Activated naive CD4-positive, alpha-beta T cell treated with Interleukin-2 at 50 U/mL for 16 hours (primary cell): ENCODE measurements at places on chromosomes 7 and 10.

- DNase-seq: no peak
Observed at GRCh38 chr10:100909501-100910263, 3.1 kb upstream of the SLF2 start.

GRCh38 chr7:40551685-40552576, 417.1 kb downstream of the SUGCT start:
- no peak for DNase-seq

- DNase-seq: peak; percentile 82
Observed at GRCh38 chr7:151368136-151368571, 26.5 kb downstream of the NUB1 start.

DNA sequence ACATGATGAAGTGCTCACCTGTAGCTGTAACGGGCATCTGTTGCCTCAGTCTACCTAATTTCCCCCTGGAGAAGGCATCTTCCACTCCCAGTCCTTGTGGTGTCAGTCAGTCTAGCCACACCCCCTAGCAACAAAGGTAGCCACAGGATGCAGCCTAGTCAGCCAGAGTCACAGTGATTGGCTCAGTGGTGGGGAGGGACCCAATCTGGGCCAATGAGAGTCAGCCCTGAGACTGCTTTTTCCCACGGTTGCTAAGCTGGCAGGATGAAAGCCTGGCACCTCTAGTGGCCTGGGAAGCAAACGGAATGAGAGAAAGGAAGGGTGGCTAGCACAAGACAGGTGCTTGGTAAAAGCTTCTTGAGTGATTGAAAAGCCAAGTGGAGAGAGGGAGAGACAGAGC, 118.6 kb downstream of the SH3PXD2A start:
- no peak for DNase-seq

GRCh38 chr10:118950190-118950680, 79.3 kb upstream of the NANOS1 start:
- DNase-seq: no peak

DNA sequence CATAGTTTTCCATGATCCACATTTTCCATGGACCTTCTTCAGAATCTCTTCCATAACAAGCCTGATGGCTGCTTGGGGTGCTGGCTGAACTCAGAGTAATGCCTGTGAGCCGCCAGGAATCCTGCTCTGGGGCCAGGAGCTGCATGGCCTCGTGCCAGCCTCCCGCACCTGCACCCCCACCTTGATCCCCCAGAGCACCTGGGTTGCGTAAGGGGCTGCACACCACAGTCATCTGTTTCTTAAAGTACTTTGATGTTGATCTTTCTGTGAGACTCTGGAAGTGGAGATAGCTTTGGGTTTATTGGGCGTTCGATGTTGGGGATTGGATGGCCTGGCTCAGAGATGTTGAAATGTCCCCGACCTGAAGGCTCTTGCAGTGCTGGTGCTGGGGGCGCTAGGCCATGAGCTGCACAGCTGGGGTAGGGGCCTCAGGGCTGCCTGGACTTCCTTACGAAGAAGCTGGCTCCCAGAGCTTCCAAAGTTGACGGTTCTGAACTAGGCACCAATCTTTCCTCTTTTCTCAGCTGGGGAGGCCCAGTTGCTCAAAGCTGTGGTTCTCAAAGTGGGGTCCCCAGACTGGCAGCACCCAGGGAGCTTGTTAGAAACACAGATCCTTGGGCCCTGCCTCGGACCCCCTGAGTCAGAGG, 534.0 kb downstream of the DNAJB6 start:
- no peak for DNase-seq

DNA sequence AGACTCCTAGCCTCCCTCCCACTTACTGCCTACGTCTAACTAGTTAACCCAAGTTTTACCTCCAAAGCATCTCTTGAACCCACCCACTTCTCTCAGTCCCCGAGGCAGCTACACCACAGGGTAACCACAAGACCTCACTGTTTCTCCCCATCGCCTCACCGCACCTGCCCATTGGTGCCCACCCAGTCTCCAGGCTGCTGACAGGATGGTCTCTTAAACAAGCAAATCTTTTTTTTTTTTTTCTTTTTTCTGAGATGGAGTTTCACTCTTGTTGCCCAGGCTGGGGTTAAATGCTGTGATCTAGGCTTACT, 47.0 kb downstream of the DENND2A start:
- no peak for DNase-seq

GRCh38 chr10:27445070-27445469, 59.0 kb upstream of the RAB18 start:
- DNase-seq: no peak

DNA sequence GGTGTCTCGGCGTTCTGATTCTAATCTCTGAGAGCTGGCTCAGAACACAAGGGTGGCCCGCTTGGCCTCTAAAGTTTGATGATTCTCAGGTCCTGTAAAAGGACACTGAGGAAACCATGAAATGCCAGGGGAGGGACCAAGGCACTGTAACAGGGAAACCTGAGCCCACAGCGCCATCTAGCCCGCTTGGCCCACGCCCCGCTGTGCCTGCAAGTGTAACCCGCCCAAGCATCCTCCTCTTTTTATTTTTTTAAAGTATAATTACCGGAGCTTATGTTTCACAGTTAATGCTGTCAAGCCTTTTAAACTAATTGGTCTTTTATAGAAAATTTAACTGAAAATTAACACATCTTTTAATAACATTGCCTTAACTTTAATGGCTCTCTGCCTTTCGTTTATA, 734.7 kb downstream of the KCNMA1 start:
- no peak for DNase-seq

DNA sequence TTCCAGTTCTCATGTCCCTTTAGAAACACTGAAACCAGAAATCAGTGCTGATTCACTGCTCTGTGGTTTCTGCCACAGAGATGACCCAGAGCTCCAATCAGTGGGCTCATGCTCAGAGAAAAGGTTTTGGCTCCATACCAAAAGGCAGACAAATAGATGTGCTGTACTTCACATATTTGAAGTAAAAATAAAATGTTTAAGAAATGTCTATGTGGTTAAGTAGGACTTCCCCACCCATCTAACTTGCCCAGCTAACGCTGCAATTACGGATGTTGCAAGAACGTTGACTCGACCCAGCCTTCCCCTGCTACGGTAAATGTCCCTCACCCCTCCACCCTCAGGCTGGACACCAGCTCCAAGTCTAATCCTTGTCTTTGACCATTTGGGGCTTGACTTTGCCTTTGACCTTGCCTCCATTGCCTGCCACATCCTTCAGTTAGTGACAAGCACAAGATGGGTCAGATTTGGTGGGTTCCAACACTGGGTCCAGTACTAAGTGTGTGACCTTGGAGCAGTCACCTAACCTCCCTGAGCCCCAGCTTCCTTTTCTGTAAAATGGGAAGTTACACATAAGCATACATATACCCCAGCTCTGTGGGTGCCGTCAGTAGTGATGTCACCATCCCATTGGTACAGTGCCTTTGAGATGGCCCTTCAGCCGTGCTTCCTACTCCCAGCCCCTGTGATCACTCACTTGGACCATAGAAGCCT, 95.8 kb downstream of the CHST15 start:
- no peak for DNase-seq

DNA sequence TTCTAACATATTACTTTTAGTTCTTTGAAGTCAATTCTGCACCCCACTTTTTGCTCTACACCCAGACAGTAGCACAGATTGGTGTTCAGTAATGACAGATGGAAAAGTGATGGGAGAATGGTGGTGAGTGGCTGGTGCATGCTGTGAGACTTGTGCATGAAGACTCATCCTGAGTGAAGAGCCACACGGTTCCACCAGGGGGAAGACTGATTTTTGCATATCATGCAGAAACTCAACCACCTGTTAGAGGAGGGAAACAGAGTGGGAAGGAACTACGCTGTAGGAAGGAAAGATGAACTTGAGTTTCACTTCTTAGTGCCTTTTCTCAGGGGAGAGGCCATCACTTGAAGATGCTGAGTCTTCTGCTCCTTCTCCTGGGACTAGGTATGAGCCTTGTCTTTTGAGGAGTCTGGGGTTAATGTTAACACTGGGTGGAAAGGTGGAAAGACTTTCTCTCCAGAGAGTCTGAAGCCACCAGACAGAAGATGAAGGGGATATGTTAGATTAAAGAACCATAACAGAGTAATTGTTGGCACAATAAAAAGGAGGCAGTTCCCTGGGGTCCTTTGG, 9.3 kb upstream of the PRSS1 start:
- DNase-seq: no peak

DNA sequence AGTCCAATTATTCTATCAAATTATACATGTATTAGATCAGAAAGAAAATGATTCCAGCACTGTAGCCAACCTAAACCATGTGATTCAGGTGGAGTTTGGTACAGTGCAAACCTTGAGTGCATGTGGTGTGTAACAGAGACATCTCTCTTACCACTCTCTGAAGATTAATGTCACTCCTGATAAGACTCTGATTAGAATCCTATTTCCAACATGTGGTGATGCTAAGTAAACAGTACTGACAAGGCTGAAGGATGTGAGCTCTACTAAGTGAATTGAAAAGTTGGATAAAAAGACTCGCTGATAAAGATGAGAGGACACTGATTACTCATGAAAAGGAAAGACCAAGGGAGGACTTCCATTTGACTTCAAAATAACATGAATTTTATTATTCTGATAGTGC, 232.0 kb downstream of the SDK1 start:
- no peak for DNase-seq

- peak; percentile 16 for DNase-seq
Observed at GRCh38 chr7:158782761-158783401, 46.4 kb downstream of the ESYT2 start.

DNA sequence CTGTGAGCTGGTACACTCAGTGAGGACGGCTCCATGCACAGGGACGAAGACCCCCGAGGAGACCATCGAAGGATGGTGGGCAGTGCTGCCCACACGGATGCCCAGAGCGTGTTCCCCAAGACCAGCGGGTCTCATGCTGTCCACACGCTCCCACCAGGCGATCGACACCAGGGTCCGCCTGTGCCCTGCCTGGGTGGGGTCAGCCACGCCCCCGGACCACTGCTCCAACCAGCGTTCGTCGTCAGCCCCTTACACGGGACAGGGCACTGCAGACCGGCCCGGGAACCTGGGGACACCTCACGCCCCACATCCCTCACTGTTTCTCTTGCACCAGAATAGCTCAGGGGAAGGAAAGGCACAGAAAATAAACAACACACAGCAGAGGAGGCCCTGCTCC, 223.5 kb downstream of the DNAJB6 start:
- DNase-seq: no peak

GRCh38 chr10:100713049-100713858, 32.1 kb upstream of the PAX2 start:
- no peak for DNase-seq

DNA sequence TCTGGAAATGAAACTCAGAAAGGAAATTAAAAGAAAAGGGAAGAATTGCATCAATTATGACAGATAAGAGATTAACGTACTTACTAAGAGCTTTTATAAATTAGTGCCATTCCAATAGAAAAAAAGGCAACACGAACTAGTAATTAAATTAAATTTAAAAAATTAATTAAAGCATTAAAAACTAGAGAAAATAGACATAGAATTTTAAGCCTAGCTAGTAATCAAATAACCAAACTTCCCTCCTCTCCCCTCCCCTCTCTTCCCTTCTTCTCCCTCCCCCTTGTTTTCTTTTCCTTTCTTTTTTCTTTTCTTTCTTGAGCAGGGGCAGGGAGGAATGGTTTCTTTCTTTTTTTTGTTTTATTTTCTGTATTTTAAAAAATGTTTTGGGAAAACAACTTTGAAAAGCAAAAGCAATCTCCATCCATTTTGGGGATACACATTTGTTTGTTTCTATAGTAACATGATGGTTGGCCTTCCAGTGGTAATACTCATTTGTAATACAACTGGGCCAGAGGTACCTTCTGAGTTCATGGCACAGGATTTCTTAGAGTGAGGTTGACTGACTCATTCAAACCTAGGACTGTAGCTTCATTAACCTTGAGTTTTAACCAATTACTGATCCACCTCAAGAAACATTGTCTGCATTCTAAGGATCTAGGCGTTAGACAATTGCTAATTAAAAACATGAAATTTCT, 132.6 kb downstream of the ST7 start:
- DNase-seq: no peak

GRCh38 chr10:84548869-84549268, 220.5 kb downstream of the CCSER2 start:
- no peak for DNase-seq

DNA sequence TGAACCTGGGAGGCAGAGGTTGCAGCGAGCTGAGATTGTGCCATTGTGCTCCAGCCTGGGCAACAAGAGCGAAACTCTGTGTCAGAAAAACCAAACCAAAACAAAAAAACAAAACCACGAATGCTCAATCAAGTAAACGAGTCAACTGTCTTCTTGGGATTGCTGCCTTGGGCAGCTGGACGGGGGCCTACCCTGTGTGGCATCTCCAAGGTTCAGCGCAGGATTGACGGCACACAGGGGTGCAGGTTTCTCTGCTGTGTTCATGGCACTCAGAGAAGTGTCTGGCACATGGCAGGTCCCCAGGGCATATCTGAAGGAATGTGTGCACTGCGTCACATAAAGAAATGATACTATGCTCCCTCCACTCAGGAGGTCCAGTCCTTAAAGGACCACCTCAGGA, 25.2 kb upstream of the CRYGN start:
- no peak for DNase-seq

- no peak for DNase-seq
Observed at GRCh38 chr10:62538606-62539005, 164.4 kb downstream of the ZNF365 start.

DNA sequence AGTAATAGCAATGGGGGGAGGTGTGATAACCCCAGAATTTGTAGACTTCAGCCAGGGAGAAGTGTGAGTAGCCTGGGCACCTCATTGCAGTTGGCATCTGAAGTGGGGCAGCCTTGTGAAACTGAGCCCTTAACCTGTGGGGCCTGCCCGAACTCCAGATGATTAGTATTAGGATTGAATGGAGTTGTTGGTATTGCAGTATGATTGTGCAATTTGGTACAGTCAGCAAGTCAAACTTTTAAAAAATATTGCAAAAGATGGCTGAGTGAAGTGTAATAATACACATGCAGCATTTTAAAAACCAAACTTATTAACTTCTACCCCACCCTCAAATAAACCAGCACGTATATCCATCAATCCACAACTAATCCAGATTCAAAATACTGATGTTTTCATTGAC, 9.3 kb downstream of the RBM33 start:
- DNase-seq: no peak
